T-helper 2 cell (primary cell): ENCODE measurements at places on chromosomes 3 and 15.

GRCh38 chr3:13452490-13453335, 27.4 kb upstream of the HDAC11 start:
- DNase-seq: no peak

- DNase-seq: no peak
Measured at GRCh38 chr3:13513051-13513912, 33.2 kb downstream of the HDAC11 start.

DNA sequence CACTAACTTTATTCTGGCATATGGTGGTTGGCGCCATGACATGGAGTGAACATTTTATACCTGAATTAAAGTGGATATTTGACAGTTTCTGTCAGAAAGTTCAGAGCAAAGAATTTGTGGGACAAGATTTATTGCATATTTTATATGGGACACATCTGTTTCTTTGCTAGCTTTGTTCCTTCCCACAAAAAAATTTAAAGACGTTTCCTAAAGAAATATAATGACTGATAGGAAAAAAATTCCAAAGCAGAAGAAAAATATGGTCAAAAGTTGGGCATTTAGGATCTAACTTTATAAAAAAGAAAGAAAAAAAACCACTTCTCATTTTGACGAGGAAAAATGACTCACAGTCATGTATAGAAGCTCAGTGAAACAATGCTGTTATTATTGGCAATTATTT, 101.6 kb downstream of the GREM1 start:
- DNase-seq: no peak

GRCh38 chr3:50078622-50079021, 10.1 kb upstream of the RBM5 start:
- peak; percentile 5 for DNase-seq

DNA sequence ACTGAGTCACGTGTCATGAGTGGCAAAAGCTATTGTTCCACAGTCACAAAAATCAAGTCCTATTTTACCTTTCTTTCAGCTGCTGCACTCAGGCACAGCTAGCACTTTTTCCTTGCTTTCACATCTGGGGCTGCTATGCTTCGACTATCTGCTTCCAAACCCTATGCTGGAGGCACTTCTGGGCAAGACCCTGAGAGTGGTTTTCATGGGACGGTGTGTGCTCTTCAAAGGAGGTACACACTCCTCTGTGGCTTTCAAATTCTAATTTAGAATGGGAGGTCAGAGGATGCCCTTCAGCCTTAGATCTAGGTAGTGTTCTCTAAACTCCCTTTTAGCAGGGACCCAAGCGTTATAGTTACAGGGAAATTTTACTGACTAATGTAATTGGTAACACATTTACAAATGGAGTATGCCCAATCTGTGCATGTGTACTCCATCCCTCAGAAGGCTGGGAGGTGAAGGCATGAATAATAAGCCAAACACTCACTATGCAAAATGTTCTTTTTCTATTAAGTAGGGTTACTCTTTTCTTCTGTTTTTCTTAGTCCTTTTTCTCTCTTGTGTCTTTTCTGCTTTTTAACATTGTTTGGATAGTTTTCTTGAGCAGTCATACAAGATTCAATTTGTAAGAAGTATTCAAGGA, 188.3 kb downstream of the LSAMP start:
- no peak for DNase-seq

DNA sequence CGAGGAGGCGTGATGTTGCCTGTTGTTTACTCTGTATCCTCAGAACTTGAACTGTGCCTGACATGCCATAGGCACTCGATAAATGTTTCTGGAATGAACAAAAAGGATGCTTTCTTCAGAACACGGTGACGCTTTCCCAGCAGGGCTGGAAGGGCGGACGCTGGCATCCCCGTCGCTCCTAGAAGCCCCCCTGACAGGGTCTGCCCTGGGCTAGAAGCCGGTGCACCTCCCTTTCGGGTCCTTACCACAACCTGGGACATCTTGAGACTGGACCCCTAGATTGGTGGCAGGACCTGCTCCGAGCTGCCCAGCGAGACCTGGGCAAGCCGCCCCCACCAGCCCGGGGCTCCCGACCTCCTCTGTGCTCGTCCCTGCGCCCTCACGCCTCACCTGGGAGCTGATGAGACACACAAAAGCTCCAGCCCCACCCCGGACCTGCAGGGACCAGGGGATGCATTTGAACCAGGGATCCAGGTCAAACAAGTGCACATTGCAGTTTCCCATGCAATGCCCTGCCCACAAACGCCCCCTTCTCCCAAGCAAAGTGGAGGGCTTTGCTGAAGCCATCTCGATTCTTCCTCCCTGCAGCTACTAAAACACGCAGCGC, 131.2 kb upstream of the MEF2A start:
- no peak for DNase-seq

DNA sequence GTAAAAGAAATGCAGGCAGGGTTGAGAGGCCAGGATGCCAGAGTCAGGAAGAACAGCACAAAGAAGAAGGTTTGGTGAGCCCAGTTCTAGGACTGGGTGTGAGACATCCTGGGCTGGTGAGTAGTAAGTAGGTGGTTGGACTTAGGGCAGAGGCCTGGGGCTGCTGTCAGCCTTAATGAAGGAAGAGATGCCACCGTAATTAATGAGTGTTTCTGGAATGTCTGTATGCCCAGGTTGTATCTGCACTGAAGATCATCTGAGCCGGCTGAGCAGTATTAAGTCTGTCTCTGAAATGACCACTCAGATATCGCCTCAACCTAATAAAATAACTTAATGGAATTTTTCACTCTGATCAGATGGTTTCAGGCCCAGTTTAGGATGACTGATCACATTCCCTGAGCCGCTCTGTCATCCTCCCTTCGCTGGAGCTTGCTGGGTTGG, 532.9 kb upstream of the IL12A start:
- no peak for DNase-seq

DNA sequence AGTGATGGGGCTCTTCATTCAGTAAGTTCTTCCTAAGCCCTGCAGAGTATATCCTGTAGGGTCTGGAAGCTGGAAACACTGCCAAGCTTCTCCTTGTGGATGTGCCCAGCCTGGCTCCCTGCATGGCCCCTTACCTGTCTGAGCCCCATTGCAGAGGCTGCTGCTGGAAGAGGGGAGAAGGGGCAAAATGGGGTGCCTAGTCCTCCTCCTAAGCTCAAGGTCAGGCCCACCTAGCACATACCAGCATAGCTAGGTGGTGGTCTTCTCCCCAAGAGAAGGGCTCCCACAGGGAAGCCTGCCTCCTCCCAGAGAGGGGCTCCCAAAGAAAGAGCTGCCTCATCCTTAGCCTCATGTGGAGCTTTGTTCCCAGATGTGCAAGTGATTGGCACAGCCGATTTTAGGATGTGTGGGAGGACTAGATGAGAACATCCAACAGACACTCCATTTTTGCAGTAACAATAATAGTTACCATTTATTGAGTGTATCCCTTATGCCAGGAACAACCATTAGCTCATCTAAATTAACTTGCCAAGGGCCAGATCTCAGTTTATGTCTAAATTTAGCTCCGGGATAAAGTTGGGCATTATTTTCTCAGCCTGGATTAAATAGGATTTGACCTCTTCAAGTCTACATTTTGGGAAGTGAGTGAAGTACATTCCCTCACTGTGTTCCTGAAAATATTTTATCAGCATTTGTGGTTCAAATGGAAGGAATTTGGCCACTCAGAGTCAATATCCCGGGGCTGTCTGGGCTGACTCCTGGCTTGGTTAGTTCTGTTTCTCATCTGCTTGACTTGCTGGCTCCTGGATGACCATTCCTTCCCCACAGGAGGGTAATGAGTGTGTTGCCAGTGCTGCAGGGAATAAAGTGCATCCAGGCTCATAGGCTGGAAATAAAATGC, 291.1 kb upstream of the ROPN1 start:
- DNase-seq: no peak

DNA sequence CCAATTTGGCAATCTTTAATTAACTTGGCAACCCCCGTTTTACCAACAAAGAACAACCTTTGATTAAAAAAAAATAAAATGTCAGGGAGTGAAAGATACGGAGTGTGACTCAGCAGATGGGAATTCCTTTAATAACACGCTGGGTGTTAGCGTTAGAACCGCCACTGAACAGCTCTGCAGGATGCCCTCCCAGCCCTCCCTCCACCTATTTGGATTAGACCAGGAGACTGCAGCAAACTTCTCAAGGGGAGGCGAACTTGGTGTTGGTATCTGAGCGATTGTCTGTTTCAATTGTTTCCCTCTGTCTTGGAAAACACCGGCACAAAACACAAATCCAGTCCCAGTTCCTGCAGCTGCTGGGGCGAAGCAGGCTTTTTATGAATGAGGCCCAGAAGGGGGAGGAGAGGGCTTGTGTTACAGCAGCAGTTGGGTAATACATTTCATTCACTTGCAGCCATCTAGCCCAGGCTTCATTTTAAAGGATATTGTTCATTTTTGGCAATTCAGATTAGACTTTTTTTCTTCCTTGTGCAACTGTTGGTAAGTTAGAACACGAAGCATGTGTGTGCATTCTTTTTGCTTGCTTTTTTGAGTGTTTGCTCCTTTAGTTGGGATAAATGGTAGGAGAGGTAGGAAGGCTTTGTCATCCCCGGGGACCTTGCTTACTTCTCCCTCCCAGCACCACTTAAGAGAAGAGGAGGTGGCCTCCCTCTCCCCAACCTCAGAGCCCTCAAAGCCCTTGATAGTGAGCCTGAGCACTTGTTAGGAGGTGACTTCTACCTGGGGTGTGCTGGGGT, 152.3 kb downstream of the IGF1R start:
- no peak for DNase-seq

GRCh38 chr3:29226706-29227105, 54.2 kb upstream of the RBMS3 start:
- DNase-seq: no peak

- DNase-seq: no peak
Measured at GRCh38 chr3:151175952-151176351, 27.1 kb downstream of the GPR171 start.

DNA sequence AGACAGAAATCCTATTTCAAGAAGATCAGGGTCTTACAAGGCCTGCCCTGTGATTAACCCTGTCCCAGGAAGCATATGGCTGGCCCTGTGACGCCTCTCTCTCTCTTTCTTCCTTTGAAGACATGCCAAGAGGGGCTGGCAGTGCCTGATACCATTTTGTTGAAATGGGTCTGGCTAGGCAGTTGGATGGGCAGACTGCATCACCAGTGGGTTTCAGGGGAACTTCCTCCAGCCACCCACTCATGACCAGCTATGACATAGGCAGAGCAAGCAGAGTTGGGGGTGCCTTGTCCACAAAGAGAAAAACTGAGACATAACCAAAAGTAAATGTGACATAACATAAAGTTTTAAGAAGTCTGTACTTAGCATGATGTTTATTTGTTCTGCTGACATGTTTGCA, 31.4 kb upstream of the MANF start:
- DNase-seq: no peak
